ENCODE measurements at places on chromosomes 2 and 18.

DNA sequence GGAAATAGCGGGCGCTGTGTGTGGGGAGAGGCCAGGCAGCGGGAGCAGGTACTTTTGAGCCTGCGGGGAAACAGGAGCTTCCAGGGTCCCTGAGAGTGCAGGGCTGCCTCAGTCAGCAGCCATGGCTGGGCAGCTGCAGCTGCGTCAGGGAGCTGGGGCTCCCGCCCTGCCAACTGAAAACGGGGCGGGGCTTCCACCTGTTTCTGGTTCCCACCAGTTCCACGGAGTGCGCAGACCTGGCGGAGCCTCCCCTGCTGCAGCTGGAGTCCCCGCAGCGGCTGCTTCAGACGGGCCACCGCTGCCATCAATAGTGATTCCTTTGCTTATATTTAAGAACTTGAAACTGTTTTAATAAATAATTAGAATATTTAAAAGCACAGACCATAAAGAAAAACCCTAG, 30.6 kb upstream of the RPRM start:
- DNase-seq = no peak

GRCh38 chr2:194104687-194105086, 1552.3 kb upstream of the SLC39A10 start:
- no peak for DNase-seq

GRCh38 chr2:52686935-52687334, 1080.7 kb upstream of the CHAC2 start:
- no peak for DNase-seq

DNA sequence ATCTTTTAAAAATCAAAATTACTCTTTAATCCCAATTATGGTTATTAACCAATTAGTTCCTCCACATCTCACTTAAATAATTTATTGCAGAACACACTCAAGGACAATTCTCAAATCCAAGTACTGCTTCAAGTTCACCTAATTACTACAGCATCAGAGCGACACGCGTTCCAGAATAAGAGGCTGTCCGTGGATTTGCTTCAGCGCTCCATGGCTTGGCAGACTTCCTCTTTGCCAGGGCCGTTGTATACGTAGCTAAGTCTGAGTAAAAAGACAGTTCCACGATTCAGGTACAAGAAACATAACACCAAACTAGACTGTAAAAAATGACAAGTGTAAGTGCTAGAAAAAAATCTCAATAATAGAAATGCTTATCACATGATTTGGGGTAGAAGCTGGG, 153.2 kb upstream of the MYT1L start:
- DNase-seq = no peak

- no peak for DNase-seq
Observed at GRCh38 chr2:189530965-189531637, 49.5 kb downstream of the SLC40A1 start.

- no peak for DNase-seq
Observed at GRCh38 chr2:41420219-41420618, 627.6 kb upstream of the PKDCC start.

GRCh38 chr18:23136326-23137096, 1.2 kb downstream of the CABLES1 start:
- no peak for DNase-seq

- no peak for DNase-seq
Observed at GRCh38 chr2:237993701-237994100, 26.9 kb downstream of the UBE2F start.

GRCh38 chr2:120735746-120736170, at the start of gene GLI2:
Gene GLI2, plus strand, starts transcription at chr2:120735868. Its CDS starts 61,453 bp downstream, at chr2:120797321.
- no peak for DNase-seq
